ENCODE measurements at places on chromosomes 4 and X.

DNA sequence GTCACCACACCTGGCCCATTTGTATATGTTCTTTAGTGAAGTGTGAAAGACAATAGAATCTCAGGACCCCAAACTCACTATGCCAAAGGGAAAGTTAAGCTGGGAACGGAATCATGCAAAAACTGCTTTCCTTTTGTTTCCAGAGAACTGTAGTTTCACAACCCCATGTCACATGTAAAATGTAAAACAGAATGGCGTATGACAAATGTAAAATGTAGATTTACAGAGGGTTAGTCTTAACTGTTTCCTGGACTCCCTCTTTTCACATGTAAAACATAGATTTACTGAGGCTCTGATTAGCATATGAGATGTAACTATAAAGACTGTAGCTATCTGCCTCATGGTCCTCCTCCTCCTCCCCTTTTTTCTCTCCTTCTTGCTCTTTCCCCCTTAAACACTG, 66.3 kb downstream of the ABLIM2 start:
- DNase-seq: no peak

DNA sequence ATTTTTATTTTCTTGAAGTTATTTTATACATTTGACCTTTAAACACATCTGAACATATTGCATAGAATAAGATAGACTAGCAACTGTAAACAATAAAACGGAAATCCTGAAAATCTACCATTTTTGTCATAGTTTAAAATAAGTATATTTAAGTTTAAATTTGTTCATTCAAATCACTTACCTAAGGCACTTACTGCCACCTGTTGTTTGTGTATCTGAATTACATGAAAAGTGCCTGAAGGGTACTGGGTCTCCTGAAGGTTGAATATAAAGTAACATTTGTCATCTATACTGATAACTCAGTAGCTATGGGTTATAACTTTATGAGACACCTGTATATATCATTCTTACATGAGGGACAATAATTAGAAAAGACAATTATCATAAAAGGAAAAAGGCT, 38.6 kb downstream of the TRPC5 start:
- no peak for DNase-seq

- DNase-seq: no peak
Measured at GRCh38 chr4:127071443-127071842, 561.3 kb upstream of the INTU start.

GRCh38 chr4:70298051-70298450, 36.7 kb upstream of the CABS1 start:
- no peak for DNase-seq

DNA sequence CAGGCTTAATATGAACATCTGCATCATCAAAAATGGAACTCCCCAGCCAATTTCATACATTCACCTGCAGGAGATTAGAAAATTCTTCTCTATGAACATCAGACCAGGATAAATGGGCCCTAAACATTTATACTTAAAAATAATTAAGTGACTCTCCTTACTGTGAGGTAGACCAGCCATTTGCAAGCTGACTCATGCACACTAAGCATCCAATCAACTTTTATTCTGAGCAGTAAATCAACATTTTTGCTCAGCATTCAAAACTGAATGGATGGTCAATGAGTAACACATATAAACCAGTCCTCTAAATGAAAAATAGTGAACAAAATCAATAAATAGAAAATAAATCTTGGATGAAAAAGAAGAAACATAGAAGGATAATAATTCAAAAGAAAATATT, 19.9 kb upstream of the PCDH10 start:
- DNase-seq: peak; percentile 39

DNA sequence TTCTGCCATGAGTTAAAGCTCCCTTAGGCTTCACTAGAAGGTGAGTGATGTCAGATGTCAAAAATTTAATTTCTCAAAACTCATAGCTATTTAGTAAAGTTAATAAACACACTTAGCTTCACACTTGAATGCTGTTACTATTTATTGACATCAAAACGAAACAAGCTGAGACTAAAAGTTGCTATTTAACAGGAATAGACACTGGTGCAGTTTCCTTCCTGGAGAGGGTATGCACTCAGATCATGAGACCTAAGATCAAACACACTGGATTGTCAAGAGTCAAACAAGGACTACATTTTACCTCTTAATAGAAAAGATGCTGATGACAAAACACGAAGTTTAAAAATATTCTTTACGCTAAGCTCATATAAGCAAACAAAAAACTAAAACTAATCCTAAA, 18.9 kb downstream of the UPF3B start:
- DNase-seq: no peak

GRCh38 chrX:18619288-18619687, 52.6 kb downstream of the RS1 start:
- no peak for DNase-seq

- DNase-seq: no peak
Measured at GRCh38 chrX:8183346-8183745, 12.3 kb upstream of the VCX2 start.

DNA sequence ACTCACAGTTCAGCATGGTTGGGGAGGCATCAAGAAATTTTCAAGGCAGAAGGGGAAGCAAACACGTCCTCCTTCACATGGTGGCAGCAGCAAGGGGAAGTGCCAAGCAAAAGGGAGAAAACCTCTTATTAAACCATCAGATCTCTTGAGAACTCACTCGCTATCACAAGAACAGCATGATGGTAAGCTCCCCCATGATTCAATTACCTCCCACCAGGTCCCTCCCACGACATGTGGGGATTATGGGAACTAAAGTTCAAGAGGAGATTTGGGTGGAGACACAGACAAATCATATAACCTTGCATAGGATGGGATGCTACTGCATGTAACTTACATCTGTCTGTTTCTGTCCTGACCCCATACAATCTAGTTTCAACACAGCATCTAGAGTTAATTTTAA, 511.8 kb upstream of the ARX start:
- DNase-seq: no peak
